ENCODE measurements at places on chromosomes 4 and X.
A peak's percentile ranks its signal among the peaks of the same experiment; 100 is the strongest.

DNA sequence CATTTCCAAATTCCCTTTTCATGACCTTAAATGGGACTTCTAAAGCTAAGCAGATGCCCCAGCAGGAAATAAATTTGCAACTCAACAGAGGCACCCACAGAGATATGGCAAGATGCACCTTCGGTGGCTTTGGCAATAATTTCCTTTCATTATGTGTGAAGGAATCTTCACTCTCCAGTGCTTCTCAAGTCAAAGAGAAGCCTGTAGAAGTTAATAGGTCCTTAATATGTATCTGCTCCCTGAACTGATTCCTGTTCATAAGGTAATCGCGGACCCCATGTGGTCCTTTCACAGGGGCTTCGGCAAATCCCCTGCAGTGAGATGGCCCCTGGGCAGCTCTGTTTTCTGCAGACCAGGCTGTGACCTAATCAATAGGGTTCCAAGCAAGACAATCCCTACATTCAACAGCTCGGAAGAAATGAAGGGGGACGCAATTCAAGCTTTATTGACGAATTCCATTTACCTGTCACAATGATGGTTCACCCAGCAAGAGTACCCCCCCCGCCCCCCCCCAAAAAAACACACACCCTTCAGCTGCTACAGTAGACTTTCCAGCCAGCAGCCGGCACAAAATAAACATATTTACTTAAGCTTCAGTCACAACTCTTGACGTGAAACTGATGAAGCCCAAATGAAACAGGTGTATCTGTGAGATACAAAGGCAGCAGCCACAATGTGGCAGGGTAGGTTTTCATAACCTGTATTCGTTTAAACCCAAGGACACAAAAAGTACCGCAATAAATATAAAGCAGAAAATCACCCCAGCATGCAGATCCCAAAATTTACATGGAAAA, 35.3 kb downstream of the FAT1 start:
- no peak for DNase-seq

GRCh38 chr4:3413675-3414420, 27.9 kb upstream of the HGFAC start:
- no peak for DNase-seq

GRCh38 chrX:136755411-136755810, 25.3 kb downstream of the ARHGEF6 start:
- DNase-seq: no peak

- no peak for DNase-seq
Measured at GRCh38 chr4:6008766-6009385, 9.4 kb downstream of the C4orf50 start.

DNA sequence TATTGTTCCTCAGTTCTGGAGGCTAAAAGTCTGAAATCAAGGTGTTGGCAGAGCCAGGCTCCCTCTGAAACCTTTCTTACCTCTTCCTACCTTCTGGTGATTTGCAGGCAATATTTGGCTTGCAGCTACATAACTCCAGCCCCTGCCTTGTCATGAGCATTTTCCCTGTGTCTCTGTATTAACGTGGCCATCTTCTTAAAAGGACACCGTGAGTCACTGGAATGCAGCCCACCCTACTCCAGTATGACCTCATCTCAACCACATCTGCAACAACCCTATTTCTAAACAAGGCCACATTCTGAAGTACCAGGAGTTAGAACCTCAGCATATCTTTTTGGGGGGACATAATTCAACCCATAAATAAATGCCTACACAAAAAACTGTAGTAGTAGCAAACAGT, 40.7 kb downstream of the FANCB start:
- no peak for DNase-seq

- DNase-seq: no peak
Measured at GRCh38 chrX:123282241-123282640, 98.2 kb downstream of the GRIA3 start.

DNA sequence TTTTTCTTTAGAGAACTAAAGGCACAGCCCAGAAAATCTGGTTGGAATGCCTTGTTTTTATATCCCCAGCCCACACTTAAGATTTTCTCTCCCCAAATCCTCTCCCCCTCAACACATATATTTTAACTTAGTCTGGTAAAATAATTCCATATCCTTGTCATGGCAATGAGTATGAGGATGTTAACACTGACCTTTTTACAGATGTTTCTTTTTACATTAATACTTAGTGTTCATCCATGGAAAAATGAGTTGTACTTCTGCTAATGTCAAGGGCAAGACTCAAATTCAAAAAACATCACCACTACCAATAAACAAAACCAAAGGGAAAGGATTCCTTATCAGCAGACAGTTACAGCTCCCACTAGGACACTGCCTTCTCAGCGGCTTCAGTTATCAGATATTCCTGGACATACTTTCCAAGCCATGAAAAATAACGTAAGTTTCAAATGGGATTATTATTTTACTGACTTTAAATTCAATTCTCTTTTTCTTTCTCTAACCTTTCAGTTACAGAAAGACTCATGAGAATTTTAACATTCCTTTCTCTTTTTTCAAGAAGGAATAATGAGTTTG, 83.3 kb downstream of the RASL11B start:
- DNase-seq: no peak

DNA sequence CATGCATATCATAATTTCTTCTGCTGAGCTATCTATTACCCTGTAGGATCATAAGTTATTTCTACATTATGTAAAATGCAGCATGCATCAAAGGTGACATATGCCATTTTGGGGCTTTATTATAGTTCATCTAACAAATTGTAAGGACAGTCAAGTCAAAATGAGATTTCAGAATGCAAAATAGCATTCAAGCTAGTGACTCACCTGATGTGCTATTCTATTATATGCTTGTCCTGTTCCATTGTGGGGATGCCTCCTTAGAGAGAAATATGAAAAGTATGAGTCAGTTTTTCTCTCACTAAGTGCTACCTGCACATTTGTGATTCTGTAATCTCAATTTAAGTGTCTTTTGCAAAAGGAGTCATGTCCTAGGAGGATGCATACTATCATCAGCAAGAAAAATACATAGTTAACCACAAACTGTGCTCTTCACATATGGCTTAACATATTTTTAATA, 647.0 kb upstream of the PCDH10 start:
- DNase-seq: peak; percentile 1

- peak; percentile 48 for DNase-seq
Measured at GRCh38 chr4:145132511-145133098, 34.5 kb downstream of the ABCE1 start.

DNA sequence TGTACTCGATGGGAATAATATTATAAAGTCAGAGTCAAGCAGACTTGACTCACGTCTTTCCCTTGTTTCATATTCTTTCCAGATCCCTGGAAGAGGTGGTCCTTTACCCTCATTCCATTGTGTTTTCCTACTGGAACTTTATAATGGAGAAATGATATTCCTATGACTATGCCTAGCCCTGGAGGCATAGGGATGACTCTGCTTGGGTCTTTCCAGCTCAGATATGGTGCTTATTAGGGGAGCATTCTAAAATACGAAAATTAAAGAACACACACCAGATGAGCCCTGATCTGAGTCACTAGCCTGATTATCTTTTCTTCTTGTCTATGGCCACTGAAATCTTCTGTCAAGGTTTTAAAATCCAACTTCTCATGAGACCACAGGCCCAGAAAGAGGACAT, 231.4 kb downstream of the ANKRD50 start:
- DNase-seq: no peak

DNA sequence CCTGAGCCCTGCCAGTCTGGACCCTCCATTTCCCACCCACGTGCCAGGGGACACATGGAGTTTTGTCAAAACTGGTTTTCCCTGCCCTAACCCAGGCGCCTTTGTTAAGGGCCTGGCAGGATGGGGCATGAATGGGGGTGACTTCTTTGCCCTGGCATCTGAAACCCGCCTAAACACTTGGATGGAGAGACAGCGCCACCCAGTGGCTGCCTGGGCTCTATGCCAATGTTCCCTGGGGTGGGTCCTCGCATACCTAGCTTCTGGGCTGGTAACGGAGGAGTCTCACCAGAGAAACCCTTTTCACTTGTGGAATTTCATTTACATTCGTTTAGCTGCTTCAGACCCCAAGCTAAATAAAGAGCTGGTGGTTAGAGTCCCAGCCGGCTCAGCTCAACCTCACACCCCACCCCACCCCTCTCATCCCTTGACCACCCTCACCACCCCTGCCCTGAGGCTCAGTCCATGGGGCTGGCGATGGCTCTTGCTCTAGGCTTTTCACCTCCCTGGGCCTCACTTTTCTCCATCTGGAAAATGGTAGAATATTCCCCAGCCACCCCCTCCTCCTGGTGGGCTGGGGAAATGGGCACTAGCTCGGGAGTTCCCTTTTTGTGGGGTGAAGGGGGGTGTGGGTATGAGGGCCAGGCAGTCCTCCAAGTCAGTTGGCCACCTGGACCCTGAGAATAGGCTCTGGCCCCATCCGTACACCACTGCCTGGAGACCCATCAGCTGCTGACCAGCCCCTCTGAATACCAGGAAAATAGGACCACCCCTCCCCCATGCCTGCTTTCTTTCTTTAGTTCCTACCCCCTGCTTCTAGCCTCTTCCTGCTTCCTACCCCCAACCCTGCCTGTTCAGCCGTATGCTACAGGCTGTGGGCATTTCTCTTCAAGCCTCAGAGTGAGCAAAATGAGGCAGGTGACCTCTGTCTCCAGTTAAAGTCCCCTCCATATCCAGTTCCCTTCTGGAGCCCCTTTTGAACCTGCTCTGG, 57.1 kb upstream of the PJA1 start:
- peak; percentile 81 for DNase-seq

DNA sequence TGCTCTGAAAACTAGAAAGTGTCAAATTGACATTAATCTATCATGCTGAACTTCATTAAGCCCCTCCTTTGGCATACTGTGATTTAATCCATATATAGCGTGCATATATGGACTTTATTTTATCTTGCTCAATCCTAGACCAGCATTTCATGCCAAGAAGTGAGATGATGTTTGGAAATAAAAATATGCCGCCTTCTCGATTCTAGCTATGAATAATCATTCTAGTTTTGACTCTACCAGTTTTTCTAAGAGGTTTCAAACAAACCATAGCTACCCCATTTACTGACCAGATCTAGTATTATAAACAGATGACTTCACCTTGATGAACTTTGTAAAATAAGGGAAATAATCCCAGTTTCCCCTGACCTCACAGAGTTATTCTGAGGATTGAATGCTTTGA, 95.0 kb downstream of the ARX start:
- DNase-seq: peak; percentile 55

- DNase-seq: peak; percentile 23
Measured at GRCh38 chrX:78092296-78092695, 11.8 kb upstream of the PGK1 start.

DNA sequence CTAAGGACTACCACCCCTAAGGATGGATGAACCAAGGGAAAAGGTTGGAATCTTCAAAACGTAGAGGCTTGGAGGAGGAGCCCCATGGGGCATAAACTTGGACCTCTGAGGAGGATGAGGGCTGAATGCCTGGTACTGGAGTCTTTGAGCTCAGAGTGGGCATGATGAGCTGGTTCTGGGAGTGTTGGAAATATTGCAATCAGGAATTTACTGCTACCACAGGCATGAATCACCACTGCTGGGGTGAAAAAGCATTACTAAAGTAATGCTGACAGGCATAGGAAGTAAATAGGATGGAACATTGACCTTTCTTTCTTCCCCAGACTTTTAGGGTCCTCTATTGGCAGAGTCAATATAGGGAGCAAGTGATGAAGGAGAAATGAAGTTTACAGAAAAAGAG, 105.8 kb upstream of the RPS6KA3 start:
- no peak for DNase-seq

- no peak for DNase-seq
Measured at GRCh38 chr4:81966676-81967075, 407.1 kb downstream of the HNRNPD start.

- DNase-seq: no peak
Measured at GRCh38 chrX:15073313-15073712, 196.6 kb downstream of the ASB9 start.

DNA sequence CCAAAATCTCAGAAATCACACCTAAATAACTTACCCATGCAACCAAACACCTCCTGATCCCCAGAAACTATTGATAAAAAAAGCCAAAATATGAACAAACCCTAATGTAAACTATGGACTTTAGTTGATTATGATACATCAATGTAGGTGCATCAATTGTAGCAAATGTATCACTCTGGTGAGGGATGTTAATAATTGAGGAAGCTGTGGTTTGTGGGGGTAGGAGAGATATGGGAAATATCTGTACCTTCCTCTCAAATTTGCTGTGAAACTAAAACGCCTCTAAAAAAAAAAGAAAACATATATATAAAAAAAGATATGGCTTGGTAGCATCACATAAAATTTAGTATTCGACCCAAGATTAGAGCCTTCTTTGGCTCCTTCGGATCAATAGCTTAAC, 144.3 kb upstream of the CPEB2 start:
- DNase-seq: no peak

- DNase-seq: no peak
Measured at GRCh38 chr4:106370214-106370613, 1.6 kb upstream of the GIMD1 start.

- DNase-seq: no peak
Measured at GRCh38 chr4:140871368-140871767, 115.2 kb upstream of the TBC1D9 start.

- DNase-seq: peak; percentile 23
Measured at GRCh38 chrX:132677233-132677716, 188.4 kb upstream of the MBNL3 start.

- DNase-seq: no peak
Measured at GRCh38 chr4:136383082-136383481, 1149.2 kb downstream of the PCDH18 start.

DNA sequence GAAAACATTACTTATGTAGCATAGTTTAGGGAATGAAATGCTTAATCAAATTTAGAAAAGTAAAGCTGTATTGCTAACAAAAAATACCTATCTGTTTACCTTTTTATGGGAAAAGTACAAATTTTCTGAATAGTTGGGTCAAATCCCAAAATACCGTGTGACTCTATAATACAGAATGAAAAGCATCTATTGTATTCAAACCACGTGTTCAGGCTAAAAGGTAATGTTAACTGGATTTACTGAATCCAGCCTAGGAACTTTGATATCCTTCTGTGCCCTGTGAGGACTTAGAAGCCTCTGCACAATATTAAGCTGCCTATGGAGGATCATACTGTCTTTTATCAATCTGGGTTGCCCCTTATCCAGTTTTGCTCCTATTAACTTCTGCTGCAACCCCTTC, 36.3 kb upstream of the AGA start:
- DNase-seq: no peak

- no peak for DNase-seq
Measured at GRCh38 chrX:130716781-130717413, 186.1 kb downstream of the ENOX2 start.

GRCh38 chr4:18039113-18039512, 17.6 kb upstream of the LCORL start:
- no peak for DNase-seq

- no peak for DNase-seq
Measured at GRCh38 chrX:19827088-19827487, 60.3 kb downstream of the SH3KBP1 start.
